Ureter (tissue), 1 donor: ENCODE measurements at places on chromosomes 12 and 14. TPM values are rescaled to one million over a fixed set of nuclear protein-coding genes. Genes with fewer than 3 reads are reported as not detected.

MAP1LC3B2 gene
- total RNA-seq, result not detected

DNA sequence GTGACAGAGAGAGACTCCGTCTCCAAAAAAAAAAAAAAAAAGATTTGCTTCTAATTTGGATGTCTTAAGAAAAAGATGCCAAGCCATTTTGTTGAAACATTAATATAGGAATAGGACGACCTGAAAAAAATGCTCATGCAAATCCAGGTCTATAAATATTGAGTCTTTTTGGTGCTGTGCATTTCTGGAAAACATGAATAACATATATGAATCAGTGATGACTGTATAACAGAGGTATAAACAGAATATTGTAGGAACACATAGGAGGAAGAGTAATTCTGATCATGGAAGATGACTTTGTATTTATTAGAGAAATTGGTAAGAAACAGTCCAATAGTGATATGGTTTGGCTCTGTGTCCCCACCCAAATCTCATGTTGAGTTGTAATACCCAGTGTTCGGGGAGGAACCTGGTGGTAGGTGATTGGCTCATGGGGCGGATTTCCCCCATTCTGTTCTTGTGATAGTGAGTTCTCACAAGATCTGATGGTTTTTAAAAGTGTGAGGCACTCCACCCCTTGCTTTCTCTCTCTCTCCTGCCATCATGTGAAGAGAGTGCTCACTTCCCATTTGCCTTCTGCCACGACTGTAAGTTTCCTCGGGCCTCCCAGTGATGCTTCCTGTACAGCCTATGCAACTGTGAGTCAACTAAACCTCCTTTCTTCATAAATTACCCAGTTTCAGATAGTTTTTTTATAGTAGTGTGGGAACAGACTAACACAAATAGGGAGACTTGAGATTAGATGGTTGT, 3.0 kb upstream of the SRSF5 start:
- no peak for DNase-seq

ATG2B gene
- total RNA-seq, result 35.8 TPM

RTL1 gene
- total RNA-seq, result not detected

DNA sequence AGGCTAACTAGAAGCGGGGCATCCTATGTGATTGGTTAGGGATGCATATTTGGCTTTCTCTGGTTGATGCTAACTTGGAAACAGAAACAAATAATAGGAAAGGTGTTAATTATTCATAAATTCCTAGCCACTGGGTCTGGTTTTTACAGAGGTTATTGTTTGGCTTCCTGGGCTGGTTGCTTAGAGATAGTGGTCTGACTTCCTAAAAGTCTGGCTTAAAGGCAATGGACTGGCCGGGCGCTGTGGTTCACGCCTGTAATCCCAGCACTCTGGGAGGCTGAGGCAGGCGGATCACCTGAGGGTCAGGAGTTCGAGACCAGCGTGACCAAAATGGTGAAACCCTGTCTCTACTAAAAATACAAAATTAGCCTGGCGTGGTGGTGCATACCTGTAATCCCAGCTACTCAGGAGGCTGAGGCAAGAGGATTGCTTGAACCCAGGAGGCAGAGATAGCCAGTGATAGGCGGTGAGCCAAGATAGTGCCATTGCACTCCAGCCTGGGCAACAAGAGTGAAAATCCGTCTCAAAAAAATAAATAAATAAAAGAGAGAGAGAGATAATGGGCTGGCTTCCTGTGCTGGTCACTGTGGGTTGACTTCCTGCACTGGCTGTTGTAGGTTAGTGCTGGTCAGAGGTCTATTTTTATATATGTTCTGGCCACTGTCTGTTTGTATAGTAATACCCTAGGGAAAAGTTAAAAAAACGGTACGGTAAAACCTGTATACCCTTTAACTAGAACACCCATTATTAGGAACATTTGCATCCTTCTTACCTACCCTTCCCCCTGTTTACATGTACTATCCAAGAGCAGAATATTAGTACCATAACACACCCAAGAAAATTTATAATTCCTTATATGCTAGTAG, 24.1 kb downstream of the OR6S1 start:
- DNase-seq, result no peak

POTEG gene
- not detected for total RNA-seq
